Stimulated activated CD4-positive, alpha-beta T cell treated with anti-CD3 and anti-CD28 coated beads, Interleukin-1b, Interleukin-23, amount 100 ng/mL, for 1 hour (primary cell): ENCODE measurements at places on chromosomes 1 and 21.

DNA sequence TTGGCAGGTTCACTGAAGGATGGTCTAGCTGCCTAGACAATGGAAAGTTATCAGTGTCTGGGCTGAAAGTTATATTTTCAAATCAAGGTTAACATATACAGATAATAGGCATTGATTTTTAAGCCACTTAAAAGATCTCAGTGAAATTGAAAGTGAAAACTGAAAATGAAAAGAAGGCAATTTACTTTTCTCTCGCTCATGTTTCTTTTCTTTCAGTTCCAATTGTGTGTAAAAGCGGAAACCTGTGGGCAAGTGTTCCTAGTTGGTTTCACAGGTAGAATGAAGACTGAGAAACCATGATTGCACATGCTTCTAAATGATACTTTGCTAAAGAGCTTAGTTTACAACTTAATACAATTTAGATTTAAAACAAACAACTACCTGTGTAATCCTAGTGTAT is 383.7 kb downstream of the ZP4 start:
- DNase-seq = no peak

DNA sequence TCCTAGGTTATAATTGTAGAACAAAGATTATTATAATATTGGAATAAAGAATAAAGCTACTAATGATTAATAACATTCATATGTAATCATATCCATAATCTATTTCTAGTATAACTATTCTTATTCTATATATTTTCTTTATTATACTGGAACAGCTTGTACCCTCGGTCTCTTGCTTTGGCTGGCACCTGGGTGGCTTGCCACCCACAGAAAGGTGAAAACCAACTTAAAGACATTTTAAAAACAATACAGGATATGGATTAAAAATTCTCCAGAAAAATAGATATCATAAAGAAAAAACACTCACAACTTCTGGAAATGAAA is 80.0 kb upstream of the PRRC2C start:
- DNase-seq = no peak

DNA sequence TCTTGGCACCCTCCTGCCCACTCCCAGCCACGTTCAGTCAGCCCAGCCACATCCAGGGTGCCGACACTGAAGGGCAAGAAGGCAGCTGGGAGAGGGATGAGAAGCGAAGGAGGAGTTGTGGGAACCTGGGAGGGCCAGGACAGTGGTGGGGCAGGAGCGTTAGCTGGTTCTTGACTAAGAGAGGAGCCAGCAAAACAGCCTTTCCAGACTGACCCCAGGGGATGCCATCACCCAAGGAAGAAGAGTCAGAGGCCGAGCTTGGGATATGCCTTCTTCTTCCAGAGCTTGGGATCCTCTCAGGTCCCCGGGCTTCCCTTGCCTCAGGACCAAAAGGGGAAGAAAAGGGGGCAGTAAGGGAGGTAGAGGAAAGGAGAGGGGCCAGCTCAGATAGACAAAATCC is 7.2 kb downstream of the INKA2 start:
- no peak for DNase-seq

DNA sequence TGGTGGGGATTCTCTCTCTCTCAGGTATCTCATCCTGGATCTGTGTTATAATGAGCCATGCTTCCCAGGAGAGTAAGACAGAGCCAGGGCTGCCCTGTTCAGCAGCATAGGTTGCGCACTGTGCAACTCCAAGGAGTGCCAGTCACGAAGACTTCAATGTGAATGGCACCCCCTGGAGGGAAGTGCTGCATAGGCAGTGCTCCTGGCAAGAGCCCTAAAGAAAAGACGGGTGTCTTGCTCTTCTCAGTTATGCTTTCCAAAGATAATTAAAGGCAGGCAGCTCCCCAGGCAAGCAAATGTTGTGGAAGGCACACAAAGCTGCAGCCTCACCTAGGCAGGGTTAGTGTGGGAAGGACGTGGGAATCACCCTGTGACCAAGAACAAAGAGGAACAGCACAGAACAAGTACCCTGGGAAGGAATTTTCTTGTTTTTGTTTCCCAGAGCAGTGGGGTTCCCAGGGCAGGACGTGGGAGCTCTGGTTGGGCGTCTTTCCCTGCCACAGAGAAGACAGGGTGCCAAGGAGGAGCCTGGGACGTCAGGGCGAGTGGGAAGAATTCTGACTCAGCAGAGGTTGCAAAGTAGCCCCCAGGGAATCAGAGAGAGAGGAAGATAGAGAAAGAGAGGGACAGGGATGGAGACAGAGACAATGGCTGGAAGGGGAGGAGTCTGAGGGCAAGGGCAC is 120.9 kb downstream of the KCNN3 start:
- DNase-seq = no peak

DNA sequence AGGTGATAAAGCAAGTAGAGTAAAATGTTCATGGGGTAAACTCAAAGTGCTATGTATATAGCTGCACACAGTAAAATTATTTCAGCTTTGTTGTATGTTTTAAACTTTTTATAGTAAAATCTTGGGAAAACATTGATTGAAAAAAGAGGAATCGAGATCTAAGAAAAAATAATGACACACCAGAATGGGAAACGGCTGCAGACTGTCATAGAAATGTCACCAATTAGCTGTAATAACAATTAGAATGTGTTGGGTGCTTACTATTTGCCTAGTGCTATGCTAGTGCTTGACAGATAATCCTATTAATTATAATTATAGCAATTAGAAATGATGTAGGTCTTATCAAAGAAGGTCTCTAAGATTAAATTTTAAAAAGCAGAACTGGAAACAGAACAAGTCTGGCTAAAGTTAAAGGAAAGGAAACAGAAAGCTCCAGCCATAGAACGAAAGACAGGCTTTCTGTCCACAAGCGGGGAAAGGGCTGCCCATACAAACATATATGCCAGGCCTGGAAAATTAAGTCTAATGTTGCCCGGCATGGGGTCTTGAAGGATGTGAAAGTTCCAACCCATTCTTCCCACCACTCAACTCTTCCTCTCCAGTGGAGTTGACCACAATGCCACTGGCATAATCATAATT is 5.0 kb downstream of the PCNX2 start:
- DNase-seq = no peak

- no peak for DNase-seq
Observed at GRCh38 chr1:62058956-62059355, 135.7 kb upstream of the L1TD1 start.

- no peak for DNase-seq
Observed at GRCh38 chr1:31699341-31699891, 4.4 kb downstream of the COL16A1 start.

DNA sequence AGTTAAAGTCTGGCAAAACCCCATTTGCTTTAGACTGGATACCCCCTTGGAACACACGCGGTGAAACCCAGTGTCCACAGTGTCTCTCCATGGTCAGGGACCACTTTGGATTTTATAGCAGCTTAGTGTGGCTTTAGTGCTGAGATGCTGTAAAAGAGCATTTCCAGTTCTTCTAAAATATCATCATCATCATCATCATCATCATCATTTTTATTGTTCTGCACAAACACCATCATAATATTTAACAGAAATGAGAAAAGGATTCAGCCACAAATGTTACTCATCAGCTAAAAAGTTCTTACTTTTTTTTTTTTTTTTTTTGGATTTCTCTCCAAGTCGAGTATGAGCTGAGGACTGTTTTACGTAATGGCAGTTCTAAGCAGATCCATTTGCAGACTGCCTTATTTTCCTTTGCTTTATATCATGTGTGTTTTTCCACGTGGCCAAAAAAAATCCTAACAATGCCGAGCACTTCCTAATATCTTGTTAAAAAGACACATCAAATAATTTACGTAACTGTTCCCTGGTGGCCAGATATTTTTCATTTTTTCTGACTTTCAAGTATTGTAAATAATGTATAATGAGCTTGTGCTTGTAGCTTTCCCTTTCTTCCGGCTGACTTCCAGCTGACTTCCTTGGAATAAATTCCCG is 62.8 kb downstream of the EVA1C start:
- DNase-seq = no peak

DNA sequence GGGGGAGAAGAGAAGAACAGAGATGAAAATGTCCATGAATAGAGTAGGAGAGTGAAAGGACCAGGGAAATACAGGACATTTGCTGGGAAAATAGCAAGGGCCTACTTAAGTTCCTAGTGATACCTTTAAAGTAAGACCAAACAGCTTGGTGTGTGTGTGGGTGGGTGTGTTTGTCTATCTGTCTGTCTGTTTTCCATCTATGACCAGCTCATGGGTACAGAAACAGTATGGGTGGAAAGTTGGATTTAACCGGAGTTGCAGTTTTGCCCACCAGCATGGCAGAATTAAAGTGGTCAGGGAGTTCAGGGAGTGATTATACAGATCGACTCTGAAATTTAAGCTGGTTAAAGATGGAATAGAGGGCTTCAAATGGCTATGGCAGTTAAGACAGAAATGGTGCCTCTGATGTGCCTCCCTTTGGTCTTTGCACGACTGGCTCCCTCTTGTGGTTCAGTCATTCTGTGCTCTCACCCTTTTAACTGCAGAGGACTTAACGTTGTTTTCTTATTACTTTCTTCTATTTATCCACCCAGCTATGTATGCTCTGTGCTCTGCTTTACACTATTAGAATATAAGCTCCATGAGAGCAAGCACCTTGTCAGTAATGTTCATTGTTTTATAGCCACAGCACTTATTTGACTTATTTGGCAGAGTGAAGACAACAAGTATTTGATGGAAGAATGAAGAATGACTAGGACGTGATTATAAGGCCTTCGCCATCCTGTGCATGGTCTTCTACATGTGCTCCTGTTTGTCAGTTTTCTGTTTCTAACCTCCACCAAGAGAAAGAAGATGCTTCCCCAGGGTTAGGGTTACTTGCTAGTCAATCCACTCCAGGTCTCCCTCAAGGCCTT is 72.7 kb upstream of the AK4 start:
- peak; percentile 48 for DNase-seq
